Neural crest cell (in vitro differentiated cells): ENCODE measurements at places on chromosomes 7 and 10.

DNA sequence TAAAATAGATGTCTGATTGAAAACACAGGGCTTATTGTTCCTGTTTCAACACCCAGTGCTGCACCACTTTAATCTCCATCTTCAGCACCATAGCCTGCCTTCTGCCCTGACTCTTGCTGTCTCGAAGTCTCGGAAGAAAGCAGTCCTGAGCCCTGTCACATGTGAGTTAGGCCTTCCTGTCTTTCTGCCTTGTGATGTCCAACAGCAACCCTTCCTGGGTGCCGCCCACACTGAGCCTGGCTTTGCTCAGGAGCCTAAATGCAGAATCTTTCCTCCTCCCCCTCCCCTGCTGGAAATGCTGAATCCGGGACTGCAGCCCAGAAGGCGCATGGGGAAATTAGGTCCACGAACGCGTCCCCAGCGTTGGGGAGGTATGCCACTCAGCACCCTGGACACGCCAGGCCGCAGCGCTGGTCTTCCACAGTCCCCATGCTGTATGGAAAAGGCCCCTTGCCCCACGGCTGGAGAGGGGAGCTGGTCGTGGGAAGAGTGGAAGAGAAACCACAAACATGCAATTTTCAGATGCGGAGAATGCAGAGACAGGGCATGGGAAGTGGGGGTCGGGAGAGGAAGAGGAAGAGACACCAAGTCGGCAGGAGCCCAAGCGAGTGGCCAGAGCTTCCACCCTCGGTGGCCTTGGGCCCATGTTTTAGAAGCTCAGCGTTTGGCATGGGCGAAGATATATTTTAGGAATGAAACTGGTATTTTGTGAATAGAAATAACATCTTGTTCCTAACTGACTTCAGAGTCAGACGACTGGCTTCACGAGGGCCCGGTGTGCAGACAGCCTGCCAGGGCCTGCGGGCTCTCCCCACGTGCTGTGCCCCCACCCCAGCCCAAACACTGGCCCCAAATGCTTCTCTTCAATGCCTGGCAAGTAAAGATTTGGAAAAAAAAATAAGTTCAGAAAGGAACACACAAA is 656.1 kb upstream of the FOXK1 start:
- DNase-seq = no peak

GRCh38 chr10:69963178-69963834 is 89.3 kb upstream of the MACROH2A2 start:
- no peak for DNase-seq

- DNase-seq = no peak
Measured at GRCh38 chr10:29437871-29438270, 149.0 kb downstream of the LYZL1 start.

DNA sequence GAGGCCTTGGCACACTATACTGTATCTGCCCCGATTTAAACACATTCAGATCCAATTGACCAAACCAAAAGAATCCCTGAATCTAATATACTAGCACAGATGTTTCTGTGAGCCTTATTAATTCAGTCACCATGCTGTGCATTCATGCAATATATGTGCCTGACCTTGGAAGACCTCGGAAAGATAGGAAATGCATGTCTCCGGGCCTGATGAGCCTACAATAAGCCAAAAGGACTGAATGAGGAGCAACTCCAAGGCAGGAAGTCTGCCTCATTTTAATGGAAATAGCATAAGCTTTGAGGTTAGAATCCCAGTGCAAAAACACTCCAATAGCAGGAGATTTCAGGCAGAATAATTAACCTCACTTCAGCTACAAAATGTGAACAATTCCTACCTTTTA is 316.7 kb downstream of the LRRTM3 start:
- DNase-seq = no peak

DNA sequence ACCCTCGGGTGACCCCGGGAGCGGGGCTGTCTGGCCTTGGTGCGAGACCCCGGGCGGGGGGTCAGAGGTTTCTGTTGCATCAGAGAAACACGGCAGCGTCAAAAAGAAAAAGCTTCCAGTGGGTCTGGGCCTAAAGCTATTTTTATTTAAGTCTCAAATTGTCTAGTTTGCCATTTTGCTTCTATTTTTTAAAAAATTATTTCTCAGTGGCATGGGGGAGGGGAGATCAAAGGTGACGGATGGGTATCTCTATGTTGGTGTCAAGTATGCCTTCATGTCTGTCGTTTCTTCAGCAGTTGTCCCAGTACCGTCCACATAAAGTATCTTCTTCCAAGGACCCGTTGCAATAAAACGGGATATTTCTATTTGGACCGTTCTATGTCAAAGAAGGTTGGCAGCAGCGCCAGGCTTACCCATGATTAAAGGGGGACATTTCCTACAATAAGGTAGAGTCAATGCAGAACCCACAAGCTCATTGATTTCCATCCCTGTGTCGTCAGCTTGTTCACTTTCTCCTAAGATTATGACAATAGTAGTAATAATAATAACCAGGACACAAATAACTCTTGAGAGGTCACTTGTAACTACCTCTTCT is 26.0 kb upstream of the VAX1 start:
- DNase-seq = no peak

GRCh38 chr7:117767951-117768350 is 105.3 kb downstream of the CTTNBP2 start:
- no peak for DNase-seq

GRCh38 chr7:35015346-35015859 is 21.9 kb downstream of the DPY19L1 start:
- DNase-seq = no peak

GRCh38 chr10:132608511-132609195 is 71.1 kb downstream of the INPP5A start:
- no peak for DNase-seq

DNA sequence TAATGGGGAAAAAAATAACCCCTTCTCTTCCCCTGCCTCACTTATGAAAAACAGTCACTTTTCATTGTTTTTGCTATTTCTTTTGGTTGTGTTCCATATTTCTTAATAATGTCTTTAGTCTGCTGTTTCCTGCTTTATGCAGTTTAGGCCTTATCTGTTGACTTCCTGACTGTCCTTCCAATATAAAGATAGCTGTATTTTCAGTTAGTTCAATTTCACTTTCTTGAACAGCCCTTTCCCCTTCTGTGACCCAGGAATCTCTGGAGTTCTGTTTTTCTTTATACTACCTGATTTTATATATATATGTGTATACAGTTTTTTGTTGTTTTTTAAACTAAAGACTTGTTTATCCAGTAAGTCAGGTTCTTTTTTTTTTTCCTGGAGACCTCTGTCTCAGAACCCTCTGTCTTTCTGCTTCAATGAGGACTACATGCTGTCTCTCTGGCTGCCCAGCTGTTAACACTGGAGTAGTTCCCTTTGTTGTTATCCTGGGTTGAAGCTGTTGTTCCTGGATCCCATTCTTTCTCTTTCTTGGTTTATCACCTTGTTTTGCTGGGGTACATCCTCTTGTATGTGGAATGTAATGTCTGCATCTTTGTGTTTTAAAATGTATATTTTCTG is 87.2 kb downstream of the GSDME start:
- no peak for DNase-seq

DNA sequence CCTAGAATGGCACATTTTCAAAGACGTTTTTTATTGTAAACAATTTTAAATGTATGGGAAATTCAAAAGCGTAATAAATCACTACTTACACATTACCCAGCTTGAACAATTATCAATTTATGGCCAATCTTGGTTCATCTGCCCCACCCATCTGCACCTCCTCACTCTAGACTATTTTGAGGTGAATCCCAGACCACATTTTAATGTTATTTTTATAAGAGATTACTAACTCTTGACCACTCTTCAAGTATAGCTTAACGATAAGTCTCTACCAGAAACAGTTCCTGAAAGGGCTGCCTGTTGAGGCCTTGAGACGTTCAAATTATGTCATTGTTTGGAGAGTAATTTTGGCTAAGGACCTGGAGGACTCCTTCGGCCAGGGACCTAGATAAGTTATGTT is 33.2 kb downstream of the ECHDC3 start:
- no peak for DNase-seq

- no peak for DNase-seq
Measured at GRCh38 chr10:116973946-116974455, 31.0 kb downstream of the SHTN1 start.
